ENCODE measurements at places on chromosomes 4 and X.

DNA sequence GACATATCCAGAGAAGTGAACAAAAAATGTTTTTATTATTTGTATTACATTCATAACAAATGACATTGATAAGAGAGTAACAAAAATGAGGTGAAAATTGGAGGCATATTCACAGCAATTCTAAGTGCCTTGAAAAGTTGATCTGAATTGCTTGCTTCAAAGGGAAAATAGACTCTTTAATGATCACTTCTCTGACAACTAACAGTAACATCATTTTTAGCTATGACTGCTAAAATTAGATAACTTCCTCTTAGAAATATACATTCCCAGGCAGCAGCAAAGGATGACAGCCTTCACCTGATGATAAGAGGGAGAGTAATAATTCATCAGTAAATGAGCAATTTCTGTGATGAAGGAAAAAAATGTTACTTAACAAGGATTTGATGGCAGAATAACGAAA is 472.5 kb downstream of the PCDH10 start:
- DNase-seq = no peak

DNA sequence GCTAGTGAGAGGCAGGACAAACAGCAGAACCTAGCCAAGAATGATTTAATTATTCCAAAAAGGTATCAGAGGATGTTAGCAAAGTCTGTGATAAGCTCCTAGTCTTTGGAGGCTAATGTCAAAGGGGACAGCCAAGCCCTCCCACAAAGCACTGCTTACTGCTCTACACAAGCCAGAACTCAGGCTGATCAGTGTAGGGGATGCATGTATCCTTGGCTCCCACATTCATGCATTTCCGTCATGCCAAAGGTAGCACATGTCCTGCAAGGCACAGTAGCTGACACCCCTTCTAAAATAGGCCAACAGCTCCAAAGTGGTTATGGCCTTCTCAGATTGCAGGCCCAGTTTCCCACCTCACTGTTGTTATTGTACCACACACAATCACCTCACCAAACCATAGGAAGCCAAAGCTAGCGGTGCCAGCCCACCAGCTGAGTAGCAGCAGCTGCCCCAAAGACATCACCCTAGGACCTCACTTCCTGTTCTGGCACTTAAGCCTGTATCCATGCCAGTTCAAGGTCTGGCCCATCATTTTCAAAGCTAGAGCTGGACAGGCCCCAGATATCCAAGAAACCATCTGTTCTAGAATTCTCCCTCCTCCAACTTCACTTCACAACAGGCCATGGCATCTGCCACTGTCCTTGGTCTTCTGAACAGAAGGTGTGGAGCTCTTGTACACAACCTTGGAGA is 40.9 kb downstream of the TSPAN5 start:
- no peak for DNase-seq

- no peak for DNase-seq
Observed at GRCh38 chr4:112979881-112980421, 69.5 kb upstream of the ANK2 start.

DNA sequence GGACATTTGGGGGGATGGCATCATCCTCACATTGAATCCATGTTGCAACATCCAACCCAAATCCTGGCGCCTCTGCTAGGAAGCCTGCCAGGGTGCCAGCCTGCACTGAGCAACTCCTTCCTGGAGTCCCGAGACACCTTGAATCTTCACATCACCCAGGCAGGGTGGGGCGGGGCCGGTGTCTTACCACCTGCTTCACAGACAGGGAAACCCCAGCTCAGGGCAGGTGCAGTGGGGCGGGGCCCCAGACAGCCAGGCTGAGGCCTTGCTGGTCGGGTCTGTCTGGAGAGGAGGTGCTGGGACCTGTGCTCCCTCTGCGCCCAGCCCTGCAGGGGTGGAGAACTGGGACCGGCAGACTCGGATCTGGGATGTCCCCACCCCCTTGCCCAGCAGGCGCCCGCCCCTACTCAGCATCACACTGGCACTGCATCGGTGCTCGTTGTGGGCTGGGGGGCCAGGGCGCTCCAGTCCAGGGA is 31.5 kb upstream of the HTRA3 start:
- DNase-seq = no peak

- no peak for DNase-seq
Observed at GRCh38 chr4:121370729-121371325, 10.0 kb downstream of the QRFPR start.

All from T-helper 2 cell (primary cell).